ENCODE measurements at places on chromosomes 5 and 9.

DNA sequence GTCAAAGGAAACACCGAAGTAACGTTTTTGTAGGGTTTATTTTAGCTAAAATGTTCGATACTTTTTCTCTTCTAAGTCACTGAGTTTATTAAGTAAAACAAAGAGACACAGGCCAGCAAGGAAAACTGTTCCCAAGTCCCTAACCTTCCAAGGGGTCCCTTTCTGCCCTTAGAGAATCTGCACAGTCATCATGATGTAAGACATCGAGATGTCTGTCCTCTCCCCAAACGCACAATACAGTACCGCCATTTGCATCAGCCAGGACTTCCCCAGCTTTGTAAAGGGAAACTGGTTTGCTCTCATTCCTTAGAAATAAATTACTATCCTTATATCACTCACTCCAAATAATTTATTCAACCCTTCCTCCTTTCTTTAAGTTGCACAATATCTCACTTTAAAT is 89.3 kb downstream of the MARCHF11 start:
- no peak overlapping the region for H3K4me3 ChIP-seq
- no peaks in the 10 kb centered on the region for H3K27me3 ChIP-seq
- DNase-seq, result no peak
- no peak overlapping the region for H3K27ac ChIP-seq
- no peaks in the 10 kb centered on the region for H3K4me1 ChIP-seq
- no peaks in the 10 kb centered on the region for H3K36me3 ChIP-seq

DNA sequence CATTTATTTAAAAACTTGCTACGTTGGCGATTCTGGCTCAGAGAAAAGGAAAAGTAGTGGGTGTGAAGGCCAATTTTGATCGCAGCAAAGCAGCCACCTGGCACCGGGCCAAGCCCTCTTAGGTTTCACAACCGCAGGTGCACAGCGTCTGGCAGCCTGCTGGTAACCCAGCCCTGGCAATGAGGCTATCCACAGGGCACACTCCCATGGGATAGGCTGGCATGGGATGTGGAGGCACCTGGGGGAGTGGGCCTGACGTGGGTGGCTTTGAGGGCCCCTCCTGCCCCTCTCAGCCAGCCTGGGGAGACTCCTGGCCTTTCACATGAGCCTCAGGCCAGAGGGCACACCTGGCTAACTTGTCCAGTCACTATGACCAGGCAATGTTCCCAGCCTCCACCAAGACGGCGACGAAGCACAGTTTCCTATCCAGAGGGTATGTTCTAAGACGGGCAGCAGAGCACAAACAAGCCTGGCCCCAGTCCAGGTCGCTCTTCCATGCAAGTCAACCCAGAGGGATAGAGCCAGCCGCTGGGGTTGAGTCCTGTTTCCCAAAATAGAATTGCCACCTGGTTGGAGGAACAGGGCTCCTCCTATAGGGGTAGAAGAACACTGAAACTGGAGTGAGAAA is 19.0 kb downstream of the CMBL start:
- H3K27me3 ChIP-seq, result no peaks in the 10 kb centered on the region
- peaks cover 30% of the 10 kb centered on the region for H3K36me3 ChIP-seq
- DNase-seq, result peak; percentile 92
- H3K4me3 ChIP-seq, result no peak overlapping the region
- H3K4me1 ChIP-seq, result peaks cover 30% of the 10 kb centered on the region

DNA sequence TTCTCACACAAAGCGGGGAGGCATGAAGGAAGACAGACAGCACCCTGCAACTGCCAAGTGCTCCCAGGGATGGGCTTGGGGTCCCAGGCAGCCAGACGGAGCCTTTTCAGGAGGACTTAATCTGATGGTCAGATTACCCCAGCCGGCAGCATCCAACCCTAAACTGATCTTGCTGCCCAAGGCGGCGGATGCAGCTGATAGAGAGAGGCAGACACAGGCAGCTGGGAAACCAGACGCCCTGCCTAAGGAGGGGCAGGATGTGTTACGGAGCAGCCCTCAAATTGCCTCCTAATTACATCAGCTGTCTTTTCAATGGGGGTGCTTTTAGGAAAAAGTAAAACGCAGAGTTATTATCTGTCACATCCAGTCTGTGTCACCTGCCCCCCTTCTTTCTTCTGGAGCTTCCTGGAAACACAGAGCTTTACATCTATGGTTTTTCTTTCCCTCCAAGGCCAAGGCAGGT is 190.9 kb upstream of the PANK3 start:
- no peak for DNase-seq
- no peak overlapping the region for H3K27ac ChIP-seq
- no peaks in the 10 kb centered on the region for H3K4me1 ChIP-seq
- no peaks in the 10 kb centered on the region for H3K27me3 ChIP-seq
- no peaks in the 10 kb centered on the region for H3K36me3 ChIP-seq

DNA sequence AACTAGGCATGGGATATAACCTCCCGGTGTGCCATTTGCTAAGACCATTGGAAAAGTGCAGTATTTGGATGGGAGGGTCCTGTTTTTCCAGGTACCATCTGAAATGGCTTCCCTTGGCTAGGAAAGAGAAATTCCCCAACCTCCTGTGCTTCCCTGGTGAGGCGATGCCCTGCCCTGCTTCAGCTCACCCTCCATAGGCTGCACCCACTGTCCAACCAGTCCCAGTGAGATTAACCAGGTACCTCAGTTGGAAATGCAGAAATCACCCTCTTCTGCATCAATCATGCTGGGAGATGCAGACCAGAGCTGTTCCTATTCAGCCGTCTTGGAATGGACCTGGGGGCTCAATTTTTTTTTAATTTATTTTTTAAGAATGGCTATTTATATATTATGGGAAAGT is 254.8 kb downstream of the SGCD start:
- no peaks in the 10 kb centered on the region for H3K27me3 ChIP-seq
- H3K27ac ChIP-seq, result no peak overlapping the region
- H3K4me1 ChIP-seq, result peaks cover 25% of the 10 kb centered on the region
- no peaks in the 10 kb centered on the region for H3K36me3 ChIP-seq
- H3K4me3 ChIP-seq, result no peak overlapping the region

- DNase-seq, result no peak
- H3K36me3 ChIP-seq, result no peaks in the 10 kb centered on the region
- H3K27me3 ChIP-seq, result no peaks in the 10 kb centered on the region
- no peaks in the 10 kb centered on the region for H3K4me1 ChIP-seq
- no peak overlapping the region for H3K27ac ChIP-seq
Measured at GRCh38 chr9:105392531-105392930, 55.3 kb upstream of the FSD1L start.

GRCh38 chr5:7494481-7495130 is 98.7 kb downstream of the ADCY2 start:
- H3K4me1 ChIP-seq, result no peaks in the 10 kb centered on the region
- no peak for DNase-seq
- no peaks in the 10 kb centered on the region for H3K27me3 ChIP-seq
- no peak overlapping the region for H3K27ac ChIP-seq

DNA sequence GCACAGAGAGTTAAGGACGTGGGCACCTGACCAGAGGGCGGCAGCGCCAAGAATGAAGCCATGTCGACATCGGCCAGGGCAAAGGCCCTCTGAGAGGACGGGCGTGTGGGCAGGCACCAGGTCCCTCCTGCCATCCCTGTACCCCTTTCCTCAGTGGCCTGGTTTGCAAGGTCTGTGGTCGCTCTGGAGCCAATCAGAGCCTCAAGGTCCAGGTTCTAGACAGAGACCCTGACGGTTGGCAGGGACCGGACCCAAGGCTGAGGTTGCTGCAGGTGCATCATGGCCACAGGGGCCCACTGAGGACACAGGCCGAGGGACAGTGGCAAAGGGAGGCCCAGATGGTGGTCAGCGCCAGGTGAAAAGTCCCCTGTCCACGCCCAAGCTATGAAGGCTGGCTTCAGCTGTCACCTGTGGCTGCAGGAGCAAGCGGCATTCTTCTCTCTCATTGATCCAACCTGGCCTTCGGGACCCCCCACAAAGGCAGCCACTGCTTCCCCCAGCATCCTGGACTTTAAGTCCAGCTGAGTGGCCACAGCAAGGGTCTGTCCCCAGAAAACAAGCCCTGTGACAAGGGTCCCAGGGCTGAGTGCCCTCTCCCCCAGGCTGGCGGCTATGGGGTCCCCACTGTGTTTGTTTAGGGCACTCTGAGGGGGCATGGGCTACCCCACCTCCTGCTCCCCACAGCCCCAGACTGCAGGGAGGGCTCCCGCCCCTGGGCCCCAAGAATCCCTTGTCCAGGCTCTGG is 48.9 kb downstream of the VAV2 start:
- no peaks in the 10 kb centered on the region for H3K36me3 ChIP-seq
- H3K27me3 ChIP-seq, result no peaks in the 10 kb centered on the region
- no peaks in the 10 kb centered on the region for H3K4me1 ChIP-seq
- peak; percentile 11 for DNase-seq

GRCh38 chr5:8919096-8919495 is 626.8 kb downstream of the SEMA5A start:
- H3K4me1 ChIP-seq, result no peaks in the 10 kb centered on the region
- no peaks in the 10 kb centered on the region for H3K27me3 ChIP-seq

- H3K4me3 ChIP-seq, result no peak overlapping the region
- H3K27ac ChIP-seq, result no peak overlapping the region
- DNase-seq, result no peak
- no peaks in the 10 kb centered on the region for H3K4me1 ChIP-seq
Measured at GRCh38 chr9:84239343-84239742, 101.2 kb downstream of the SLC28A3 start.

- H3K4me3 ChIP-seq, result no peak overlapping the region
- no peak overlapping the region for H3K27ac ChIP-seq
- no peaks in the 10 kb centered on the region for H3K36me3 ChIP-seq
- DNase-seq, result no peak
Measured at GRCh38 chr9:136187683-136188586, 17.0 kb downstream of the LHX3 start.

- H3K36me3 ChIP-seq, result no peaks in the 10 kb centered on the region
- H3K4me3 ChIP-seq, result no peak overlapping the region
Measured at GRCh38 chr5:8685704-8686103, 816.8 kb downstream of the MTRR start.

DNA sequence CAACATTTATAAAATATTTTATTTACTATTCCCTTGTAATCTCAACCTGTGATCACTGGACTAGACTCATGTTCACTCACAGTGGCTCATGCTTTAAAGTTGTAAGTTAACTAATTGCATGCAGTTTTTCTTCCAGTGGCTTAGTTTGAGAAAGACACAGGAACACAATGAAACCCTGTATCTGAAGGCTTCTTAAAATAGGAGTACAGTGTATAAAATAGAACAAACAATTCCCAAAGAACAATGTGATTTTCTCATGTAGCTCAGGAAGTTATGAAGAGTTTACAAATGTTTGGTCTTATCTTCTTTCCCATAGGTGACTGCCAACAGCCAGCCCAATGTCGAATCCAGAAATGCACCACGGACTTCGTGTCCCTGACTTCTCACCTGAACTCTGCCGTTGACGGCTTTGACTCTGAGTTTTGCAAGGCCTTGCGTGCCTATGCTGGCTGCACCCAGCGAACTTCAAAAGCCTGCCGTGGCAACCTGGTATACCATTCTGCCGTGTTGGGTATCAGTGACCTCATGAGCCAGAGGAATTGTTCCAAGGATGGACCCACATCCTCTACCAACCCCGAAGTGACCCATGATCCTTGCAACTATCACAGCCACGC is 5.9 kb downstream of the RGMB start:
- no peak overlapping the region for H3K27ac ChIP-seq
- no peaks in the 10 kb centered on the region for H3K27me3 ChIP-seq
- peak; percentile 91 for DNase-seq
- H3K4me1 ChIP-seq, result peaks cover 33% of the 10 kb centered on the region

- H3K36me3 ChIP-seq, result no peaks in the 10 kb centered on the region
- H3K4me3 ChIP-seq, result no peak overlapping the region
- no peaks in the 10 kb centered on the region for H3K27me3 ChIP-seq
- no peaks in the 10 kb centered on the region for H3K4me1 ChIP-seq
Measured at GRCh38 chr5:58670582-58670981, 87.7 kb downstream of the RAB3C start.

GRCh38 chr9:34927061-34927460 is 31.0 kb upstream of the PHF24 start:
- H3K27ac ChIP-seq, result no peak overlapping the region
- H3K27me3 ChIP-seq, result no peaks in the 10 kb centered on the region
- no peaks in the 10 kb centered on the region for H3K4me1 ChIP-seq
